ENCODE measurements at places on chromosomes 5 and 9.
A peak's percentile ranks its signal among the peaks of the same experiment; 100 is the strongest.

DNA sequence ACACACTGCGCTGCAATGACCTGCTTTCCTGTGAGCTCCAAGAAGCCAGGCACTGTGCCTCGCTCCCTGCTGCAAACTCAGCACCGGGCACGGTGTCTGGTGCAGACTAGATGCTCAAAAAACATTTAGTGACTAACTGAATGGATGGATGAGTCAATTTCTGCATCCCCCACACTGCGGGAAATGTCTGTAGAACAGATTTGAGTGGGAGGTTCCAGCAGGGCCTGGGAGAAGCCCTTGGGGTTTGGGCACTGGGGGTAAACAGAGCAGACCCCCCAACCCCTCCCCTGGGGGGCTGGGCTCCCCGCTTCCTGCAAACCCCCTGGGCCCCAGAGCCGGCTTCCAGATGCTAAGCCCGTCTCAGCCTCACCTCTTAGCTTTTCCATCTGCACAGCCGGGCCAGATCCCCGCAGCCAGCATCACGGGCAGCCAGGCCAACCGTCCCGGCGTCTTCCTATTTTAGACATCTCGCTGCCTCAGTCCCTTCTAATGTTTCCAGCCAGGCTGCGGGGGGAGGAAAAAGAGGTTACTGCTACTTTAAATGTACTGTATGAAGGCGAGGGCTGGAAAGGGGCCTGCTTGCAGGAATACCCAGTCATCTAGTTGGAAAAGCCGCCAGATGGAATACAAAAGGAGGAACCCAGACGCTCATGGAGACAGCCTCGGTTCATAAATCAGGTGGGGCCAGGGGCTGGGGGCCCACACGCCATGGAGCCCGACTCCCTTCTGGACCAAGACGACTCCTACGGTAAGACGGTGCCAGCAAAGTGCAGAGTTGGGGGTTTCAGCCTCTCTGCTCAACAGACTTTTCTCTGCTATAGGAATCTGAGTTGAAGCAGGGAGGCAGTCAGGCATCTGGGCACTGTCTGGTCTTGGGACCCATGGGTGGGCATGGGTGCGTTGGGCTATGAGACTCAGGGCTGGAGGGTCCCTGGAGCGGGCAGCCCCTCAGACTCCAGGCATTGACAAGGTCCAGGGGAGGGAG, 67.1 kb upstream of the GGTA1 start:
- no peak for DNase-seq

DNA sequence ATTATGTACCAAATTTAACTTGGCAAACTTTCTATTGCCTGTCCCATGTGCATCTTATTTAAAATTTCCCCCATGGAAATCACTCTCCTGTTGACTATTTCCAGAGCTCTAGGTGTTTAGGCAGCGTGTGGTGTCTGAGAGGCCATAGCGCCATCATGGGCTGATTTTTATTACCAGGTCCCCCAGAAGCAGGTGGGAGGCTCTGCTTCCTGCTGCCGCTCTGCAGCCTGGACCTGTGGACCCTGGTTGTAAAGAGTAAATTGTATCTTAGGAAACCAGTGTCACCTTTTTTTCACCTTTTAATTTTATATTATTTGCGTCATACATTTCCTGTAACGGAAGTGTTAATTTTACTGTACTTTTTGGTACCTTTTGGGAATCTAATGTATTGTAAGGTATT, 6.4 kb downstream of the HNRNPAB start:
- no peak for DNase-seq

GRCh38 chr9:123371228-123371584, 15.2 kb downstream of the CRB2 start:
- DNase-seq: no peak

DNA sequence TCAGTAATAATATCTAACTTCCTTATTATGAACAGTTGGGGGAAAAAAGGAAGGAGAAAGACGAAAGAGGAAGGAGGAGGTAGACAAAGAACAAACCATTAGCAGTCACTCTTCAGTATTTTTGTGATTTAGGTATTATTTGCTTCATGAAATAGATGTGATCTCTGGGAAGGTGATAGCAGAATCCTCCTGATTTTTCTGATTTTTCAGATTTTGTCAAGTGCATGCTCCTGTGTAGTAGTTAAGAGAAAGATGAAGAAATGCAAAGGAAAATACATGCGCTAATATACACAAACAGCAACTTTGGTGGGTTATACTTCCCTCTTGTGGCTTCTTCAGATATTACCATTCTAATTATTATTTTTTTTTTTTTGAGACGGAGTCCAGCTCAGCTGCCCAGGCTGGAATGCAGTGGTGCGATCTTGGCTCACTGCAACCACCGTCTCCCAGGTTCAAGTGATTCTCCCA, 31.6 kb downstream of the LMNB1 start:
- peak; percentile 38 for DNase-seq

- peak; percentile 22 for DNase-seq
Observed at GRCh38 chr5:96115147-96115807, 153.6 kb upstream of the ELL2 start.

DNA sequence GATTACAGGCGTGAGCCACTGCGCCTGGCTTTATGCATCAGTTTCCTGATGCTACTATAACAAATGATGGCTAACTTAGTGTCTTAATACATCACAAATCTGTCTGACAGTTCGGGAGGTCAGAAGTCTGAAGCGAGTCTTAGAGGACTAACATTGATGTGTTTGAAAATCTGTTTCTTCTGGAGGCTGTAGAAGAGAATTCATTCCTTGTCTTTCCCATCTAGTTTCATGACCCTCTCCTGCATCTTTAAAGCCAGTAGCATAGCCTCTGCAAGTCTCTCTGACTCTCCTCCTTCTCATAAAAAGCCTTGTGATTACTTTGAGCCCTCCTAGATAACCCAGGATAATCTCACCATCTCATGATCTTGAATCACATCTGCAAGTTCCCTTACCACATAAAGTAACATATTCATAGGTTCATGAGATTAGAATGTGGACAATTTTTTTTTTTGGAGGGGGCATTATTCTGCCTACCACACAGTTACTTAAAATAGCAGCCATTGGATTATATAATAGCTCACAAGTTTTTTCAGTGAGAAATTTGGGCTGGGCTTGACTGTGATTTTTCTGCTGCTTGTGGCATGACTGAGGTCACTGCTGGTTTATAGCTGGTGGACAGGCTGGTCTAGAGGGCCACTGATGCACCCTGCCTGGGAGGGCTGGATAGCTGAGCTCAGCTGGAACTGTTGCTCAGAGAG, 134.8 kb downstream of the FBXL7 start:
- DNase-seq: no peak

- DNase-seq: no peak
Observed at GRCh38 chr5:133396187-133396741, 216.1 kb downstream of the FSTL4 start.

DNA sequence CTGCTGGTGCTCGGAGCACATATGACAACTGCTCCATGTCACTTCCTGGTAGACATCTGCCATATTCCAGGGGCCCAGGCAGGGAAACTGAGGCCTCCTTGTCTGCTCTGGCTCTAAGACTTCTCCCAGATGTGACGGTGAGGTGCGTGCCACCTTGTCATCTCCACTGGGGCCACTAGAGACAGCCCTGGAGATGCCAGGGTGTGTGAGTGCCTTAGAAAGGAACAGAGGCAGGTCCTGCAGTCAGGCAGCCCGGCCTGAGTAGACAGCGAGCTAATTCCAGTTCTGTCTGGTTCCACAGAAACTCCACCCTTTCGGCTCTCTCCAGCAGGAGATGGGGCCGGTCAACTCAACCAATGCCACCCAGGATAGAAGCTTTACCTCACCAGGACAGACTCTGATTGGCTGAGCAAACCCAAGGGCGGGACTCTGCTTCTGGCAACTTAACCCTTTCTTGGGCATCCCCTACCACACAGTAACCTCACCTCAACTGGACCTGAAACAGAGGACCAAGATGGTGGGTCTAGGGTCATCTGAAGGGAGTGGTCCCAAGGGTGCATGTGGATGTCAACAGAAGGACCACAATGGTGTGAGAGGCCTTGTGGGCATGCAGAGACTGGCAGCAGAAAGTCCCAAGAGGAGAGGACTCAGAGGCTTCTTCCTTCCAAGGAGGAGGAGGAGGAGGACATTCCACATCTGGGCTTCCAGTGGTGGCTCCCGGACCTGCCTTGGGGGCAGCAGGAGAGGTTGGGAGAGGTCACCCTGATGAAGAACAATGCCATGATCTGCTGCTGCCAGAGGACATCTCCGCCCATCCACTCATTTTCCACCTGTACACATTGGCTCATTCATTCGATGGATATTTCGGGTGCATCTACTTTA, 77.7 kb downstream of the RGS3 start:
- DNase-seq: peak; percentile 36

GRCh38 chr9:127361561-127361960, 35.4 kb upstream of the SLC2A8 start:
- no peak for DNase-seq
